Activated naive CD8-positive, alpha-beta T cell treated with anti-CD3 and anti-CD28 coated beads for 36 hours (primary cell): ENCODE measurements at places on chromosomes 1 and 21.

DNA sequence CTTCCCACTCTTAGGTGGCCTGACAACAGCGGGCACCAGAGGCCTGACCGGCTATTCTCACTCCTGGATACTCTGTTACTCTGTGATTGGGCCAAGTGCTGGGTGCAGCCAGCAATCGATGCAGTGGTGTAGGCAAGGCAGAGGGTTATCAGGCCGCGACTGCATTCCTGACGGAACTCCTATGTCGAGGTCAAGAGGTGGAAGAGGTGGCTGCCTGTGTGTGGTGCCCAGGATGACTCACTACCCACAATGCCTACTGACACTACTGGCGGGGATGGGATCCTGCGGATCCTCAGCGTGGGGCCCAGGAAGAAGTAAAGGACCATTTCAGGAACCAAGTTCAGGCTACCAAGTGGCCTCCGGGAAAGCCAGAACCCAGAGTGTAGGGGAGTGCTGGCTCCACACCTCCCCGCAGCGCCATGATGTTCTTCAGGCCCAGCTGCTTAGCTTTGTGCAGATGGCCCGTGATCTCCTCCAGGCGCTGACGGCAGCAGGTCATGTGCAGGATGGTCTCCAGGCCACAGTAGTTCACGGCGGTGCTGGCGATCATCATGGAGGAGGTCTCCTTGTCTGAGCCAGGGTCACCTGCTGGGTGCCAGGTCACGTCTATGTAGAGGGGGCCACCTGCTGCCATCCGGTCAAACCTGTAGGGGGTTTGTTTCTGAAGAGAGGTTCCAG, 4.9 kb downstream of the MTHFR start:
- DNase-seq = no peak

DNA sequence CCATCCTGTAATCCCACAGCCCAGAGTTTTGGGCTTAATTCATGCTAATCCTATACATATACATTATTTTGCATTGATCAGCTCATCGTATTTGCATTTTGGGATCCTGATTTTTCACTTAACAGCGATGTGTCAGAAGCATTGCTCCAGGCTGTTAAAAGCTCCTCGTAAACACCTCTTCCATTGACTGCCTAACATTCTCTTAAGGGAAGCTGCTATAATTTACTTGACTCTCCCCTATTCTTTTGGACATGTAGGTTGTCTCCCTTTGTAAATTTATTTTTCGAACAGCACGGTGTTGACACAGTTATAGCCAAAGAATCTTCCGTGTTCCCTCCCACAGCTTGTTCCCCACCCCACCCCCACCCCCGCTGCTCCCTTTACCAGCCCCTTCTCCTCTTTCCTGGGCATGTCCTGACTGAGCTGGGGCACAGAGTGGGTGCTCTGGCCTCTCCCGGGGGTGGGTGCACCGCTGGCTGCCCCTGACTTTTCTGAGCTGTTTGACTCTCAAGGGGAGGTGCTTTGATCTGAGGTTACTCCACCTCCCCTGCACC, 22.8 kb downstream of the LDLRAP1 start:
- DNase-seq = no peak

- no peak for DNase-seq
These were observed 25.7 kb downstream of the EPHA8 start for GRCh38 chr1:22588899-22589422.

DNA sequence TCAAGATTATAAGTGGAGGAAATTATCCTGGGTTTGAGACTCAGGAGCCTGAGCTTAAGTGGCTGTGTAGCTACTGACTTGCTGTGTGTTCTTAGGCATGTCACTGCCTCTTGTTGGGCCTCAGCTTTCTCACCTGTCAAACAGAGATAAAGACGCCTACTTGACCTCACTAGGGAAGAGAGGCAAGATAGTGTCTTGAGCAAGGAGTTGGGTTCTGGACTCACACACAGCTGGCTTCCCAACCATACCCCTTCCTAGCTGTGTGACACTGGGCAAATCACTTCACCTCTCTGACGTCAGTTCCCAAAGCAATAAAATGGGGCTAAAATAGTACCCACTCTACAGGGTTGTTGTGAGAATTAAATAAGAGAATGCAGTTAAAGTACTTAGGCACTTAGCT, 11.6 kb upstream of the EPB41 start:
- no peak for DNase-seq
